H1 (cell line): ENCODE measurements at places on chromosomes 11 and 22. TPM values are rescaled to one million over a fixed set of nuclear protein-coding genes. Genes with fewer than 3 reads are reported as not detected.

- no peak for DNase-seq
Observed at GRCh38 chr11:13228572-13228971, 49.0 kb upstream of the BMAL1 start.

GRCh38 chr22:32636884-32637283 lies 162.3 kb downstream of the FBXO7 start:
- no peak for DNase-seq

DNA sequence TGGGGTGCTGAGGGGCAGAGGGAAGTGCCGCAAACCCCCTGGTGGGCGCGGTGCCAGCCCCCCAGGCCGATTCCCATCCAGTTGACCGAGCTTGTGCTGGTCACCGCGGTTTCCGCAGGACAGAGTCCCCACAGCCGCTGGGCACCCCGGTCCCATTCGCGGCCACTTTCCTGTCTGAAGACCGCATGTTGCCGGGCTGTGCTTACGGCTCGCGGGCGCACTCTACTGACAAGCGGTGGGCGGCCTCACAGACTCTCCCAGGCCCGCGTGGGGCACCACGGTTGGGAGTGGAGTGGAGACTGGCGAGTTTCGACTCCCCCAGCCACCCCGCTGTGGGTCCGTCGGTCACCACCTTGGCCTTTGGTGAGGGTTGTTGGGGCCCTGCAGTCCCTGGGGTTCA lies 648 bp upstream of the H19 start:
- no peak for DNase-seq

- no peak for DNase-seq
Observed at GRCh38 chr22:23781511-23782183, 5.1 kb upstream of the SMARCB1 start.

- DNase-seq = no peak
Observed at GRCh38 chr11:57462597-57462996, 2.3 kb downstream of the RTN4RL2 start.

DNA sequence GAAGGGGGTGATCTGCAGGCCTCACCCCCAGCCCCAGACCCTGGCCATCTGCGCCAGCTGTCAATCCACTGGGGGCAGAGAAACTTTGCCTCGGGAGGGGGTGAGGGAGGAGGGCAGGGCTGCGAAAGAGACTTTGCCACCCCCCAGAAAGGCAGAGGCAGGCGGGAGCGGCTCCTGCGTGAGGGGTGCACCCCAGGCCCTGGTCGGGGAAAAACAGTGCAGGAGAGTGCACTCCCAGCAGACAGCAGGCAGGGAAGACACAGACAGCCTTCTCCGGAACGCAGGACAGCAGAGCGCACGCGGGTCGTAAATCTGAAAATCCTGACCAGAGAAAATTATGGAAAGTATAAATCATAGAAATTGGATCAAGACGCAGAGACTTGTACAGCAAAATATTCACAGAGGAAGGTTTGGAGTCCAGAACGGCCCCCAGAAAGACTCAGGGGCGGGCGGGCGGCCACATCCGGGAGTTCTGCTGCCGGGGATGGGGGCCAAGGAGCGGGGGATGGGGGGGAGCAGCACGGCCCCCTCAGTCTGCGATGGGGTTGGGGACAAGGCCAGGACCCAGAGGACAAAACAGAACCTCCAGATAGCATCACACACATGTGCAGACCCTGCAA lies 8.0 kb upstream of the MRPL23 start:
- DNase-seq = no peak

GRCh38 chr11:126115127-126115495 lies 52.4 kb upstream of the CDON start:
- no peak for DNase-seq

DNA sequence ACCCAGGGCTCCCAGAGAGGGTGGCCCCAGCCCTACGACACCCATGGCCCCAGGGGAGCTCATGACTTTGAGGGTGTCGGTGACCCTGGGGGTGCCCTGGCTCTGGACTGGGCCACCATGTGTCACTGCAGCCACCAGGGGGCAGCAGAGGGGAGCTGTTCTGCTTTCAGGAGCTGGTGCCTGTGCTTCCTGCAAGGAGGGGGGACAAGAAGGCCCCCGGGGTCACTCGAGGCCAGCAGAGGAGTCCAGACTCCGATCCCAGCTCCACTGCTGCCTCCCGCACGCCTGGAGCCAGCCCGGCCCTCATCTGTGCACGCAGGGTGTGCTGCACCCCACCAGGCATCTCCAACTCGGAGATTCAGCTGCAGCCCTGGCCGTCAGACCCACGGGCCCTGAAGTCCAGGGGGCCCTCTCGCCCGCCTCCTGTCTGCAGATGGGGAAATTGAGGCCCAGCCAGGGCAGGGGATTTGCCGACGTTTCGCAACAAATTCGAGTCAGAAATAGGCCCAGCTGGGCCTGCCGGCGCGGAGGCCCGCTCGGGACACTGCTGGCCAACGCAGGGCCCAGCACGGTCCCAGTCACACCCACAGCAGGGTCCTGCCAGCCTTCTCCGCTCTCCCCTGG lies 29.5 kb upstream of the WNT7B start:
- DNase-seq = peak; percentile 56

- no peak for DNase-seq
Observed at GRCh38 chr22:22565981-22566380, 6.9 kb upstream of the PRAME start.

GRCh38 chr11:84930863-84931262 lies 696.3 kb downstream of the DLG2 start:
- DNase-seq = no peak

DNA sequence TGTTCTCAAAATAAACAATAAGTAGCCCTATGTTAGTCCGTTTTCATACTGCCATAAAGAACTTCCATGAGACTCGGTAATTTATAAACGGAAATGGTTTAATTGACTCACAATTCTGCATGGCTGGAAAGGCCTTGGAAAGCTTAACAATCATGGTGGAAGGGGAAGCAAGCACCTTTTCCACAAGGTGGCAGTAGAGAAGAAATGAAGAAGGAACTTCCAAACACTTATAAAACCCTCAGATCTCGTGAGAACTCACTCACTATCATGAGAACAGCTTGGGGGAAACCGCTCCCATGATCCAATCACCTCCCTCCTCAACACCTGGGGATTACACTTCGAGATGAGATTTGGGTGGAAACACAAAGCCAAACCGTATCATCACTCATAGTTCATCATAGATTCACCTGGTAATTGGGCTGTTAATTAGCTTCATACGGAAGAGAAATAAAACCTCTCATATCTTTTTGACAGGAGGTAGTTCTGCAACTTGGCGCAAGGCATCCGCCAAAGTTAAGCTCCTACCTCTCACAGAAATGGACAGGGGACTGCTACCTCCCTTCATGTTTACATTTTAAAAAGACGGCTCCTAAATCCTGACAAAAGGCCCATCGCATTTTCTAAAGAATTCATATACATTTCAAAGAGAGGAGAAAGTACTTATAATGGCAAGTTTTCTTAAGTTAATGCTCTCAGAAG lies 49.0 kb downstream of the MUC15 start:
- peak; percentile 45 for DNase-seq

DNA sequence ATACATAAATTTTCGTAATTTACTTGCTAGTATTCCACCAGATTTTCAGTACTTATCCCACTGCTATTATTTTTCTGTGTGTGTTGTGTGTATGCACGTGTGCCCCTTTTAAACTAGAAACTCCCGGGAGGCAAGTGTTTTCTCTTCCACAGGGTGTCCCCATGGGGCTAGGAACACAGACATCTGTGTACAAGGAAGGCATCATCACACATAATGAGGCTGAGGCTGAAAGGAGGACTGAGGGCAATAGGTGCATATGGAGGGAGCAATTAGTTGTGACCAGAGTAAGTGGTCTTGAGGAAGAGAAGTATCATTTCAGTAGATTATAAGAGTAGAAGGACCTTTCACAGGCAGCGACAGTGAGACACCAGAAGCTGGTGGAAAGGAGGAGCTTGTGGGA lies 2.1 kb upstream of the DPAGT1 start:
- no peak for DNase-seq

DNA sequence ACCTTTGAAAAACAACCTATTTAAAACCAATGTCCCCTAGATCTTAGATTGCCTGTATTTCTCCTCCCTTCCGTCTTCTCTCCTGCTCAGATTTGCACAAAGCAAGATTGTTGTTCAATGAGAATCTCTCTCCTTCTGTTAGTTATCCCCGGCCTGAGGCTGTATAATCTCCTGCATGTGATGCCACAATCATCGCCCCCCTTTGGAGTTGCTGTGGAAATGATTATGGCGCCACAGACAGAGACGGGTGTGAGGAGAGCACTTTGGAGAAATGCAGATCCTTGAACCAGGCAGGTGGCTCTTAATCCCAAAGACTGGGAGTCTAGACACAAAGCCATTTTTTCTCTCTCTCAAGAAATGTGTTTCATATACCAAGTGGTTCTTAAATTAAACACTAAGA lies 941.3 kb downstream of the OPCML start:
- no peak for DNase-seq

DNA sequence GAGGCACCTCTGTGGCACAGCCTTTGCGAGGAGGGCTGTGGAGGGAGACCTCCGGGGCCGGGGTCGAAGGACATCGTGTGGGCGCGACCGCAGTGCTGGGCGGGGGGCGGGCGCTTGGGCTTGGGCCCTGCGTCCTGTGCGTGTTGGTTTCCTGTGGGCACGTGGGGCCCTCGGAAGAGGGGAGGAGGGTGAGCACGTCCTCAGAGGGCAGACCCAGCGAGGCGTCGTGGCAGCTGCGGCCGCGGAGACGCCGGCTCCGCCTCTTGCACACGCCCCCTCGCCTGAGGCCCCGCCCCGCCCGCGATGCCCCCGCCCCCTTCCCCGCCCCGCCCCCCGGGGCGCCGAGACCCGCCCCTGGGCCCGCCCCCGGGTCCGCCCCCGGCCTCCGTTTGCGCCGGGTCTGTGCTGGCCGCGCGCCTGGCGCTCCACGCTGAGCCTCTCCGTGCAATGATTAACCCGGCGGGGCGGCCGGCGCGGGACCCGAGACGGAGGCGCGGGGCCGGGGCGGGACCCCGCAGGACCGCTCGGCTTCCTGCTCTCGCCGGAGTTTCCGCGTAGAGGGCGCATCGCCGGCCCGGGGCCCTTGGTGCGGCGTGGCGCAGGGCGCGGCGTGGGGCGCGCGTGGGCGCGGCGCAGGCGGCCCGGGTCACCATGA lies at the start of gene PRR5:
PRR5 (plus strand) TSS at position 381 of the 655 bp plus-strand sequence; CDS start at position 652, 271 bp downstream.
- DNase-seq = peak; percentile 81

CWF19L2 gene
- polyA plus RNA-seq = 1.1 and 2.2 TPM in 2 replicates

GRIK4 gene
- polyA plus RNA-seq = 1.2 and 2.2 TPM in 2 replicates

ACTN3 gene
- 36.7 and 46.2 TPM in 2 replicates for polyA plus RNA-seq

POU2AF2 gene
- polyA plus RNA-seq = not detected in 2 replicates

HSCB gene
- 14.7 and 16.1 TPM in 2 replicates for polyA plus RNA-seq

UBQLN3 gene
- polyA plus RNA-seq = not detected in 2 replicates

KCNE3 gene
- 1.9 and 4.1 TPM in 2 replicates for polyA plus RNA-seq

OR5B21 gene
- not detected in 2 replicates for polyA plus RNA-seq

TSPAN32 gene
- polyA plus RNA-seq = not detected in 2 replicates
